Fibroblast of skin of left biceps (primary cell): ENCODE measurements at places on chromosomes 2 and 18.

GRCh38 chr18:69455125-69455524 is 54.4 kb downstream of the DOK6 start:
- no peak for DNase-seq

- DNase-seq, result peak; percentile 38
Measured at GRCh38 chr2:54704688-54705605, 18.5 kb upstream of the EML6 start.

GRCh38 chr2:191486584-191487320 is 191.2 kb upstream of the NABP1 start:
- DNase-seq, result peak; percentile 97

GRCh38 chr2:40321822-40322221 is 130.1 kb downstream of the SLC8A1 start:
- no peak for DNase-seq

GRCh38 chr18:21522530-21522929 is 78.0 kb downstream of the ESCO1 start:
- no peak for DNase-seq

GRCh38 chr2:238667639-238668038 is 180.2 kb upstream of the TWIST2 start:
- no peak for DNase-seq

- DNase-seq, result no peak
Measured at GRCh38 chr2:102001767-102002142, 10.0 kb downstream of the IL1R2 start.

DNA sequence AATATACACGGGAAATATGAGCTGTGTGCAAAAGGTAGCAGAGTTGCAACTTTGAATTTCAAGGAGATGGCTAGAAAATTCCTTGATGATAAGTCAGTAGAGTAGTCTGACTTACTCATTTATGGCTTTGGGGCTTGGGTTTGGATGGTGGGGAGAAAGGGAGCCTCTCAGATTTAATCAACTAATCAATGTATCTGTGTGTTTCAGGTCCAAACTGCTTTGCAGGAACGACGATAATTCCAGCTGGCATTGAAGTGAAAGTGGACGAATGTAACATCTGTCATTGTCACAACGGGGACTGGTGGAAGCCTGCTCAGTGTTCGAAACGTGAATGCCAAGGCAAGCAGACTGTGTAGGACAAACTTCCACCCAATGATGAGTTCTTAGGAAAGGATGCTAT is 164.6 kb downstream of the VWC2L start:
- DNase-seq, result no peak

DNA sequence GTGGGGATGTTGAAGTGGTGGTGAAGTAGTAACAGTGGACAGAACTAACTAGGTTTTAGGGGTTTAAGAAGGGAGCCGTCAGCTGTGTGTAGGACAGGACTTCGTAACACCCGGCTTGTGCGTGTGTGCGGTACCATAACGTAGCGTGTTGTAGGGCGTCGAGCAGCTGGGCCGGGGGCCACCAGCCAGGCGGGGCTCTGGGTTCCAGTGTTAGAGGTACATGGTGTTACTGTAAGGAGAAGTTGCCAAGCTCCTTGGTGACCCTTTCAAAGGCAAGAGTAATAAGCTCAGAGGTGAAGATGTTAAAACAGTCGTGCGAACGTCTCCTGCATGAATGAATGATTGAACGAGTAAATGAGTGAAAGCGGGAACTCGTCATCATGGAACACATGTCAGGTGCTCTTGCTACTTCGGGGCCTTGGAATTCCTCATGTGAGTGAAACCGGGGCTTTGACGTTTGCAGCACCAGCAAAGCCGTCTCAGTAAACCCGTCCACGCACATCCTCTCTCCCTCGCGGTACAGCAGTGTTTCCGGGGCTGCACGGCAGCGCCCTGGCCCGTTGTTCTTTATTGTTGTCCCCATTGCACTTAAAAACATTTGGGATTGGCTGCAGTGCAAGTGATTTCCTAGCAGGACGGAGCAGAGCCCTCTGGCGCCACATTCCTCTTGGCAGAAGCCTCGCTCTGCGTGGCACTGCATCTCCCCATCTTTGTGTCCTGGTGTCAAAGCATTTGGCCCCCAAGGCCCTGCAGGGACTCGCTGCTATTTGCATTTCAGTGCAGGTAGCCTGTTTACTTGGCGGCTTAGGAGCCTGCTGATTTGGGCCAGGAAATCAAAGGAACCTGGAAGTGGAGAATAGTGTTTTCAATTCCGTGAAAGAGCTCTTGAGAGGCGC is 115.0 kb downstream of the GBX2 start:
- no peak for DNase-seq

- DNase-seq, result no peak
Measured at GRCh38 chr2:157334797-157335196, 9.2 kb upstream of the ERMN start.

DNA sequence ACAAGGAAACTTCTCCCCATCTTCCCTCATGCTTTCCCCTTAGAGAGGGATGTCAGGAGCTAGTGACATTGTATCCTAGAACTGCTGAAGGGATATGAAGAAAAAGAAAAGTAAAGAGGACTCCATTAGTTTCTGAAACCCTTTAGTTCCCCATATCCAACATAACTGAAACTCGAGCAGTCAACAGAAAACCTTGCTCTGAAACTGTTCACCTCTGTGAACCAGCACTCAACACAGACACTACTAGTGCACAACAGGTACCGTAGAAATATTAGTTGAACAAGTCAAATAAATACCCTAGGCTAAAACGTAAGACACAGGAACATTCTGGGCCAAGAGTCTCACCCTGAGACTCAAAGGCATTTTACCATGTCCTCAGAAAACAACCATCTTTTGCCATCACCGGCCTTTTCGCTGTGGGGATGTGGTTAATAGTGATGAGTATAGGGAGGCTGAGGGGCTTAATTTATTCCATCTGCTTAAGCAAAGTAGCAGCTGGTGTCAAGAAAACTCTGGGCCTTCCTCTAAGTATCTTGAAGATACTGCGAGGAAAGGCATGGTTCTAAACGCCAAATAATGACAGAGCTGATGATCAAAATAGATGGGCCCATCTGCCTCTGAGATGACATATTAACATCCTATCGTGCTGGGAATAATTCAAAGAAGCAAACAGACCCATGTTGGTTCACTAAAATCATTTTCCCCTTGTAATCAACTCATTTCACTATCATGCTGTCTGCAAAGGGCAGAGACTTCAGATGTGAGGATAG is 156.8 kb downstream of the STK39 start:
- no peak for DNase-seq

- no peak for DNase-seq
Measured at GRCh38 chr18:22228976-22229375, 59.6 kb downstream of the GATA6 start.

DNA sequence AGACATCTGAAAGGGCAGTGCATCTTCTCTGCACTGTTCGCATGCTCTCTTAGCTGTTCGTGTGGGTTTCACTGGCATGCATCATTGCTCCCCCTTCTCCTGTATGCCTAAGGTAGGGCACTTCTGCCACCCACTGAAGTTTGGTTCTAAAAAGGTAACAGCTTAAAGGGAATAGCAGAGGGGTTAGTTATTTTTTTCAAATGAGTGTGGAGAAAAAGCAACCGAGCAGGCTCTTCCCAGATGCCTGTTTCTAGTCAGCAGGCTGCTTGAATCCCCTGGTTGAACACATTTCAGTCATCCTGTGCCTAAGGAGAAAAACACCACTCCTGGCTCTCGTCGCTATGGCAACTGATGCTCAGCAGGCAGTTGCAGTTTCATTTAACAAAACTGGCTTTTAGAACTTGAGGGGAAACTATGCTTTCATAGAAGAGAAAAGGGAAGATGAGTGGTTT is 69.8 kb upstream of the GALNT3 start:
- DNase-seq, result no peak

GRCh38 chr2:26612522-26613240 is 28.5 kb downstream of the CIB4 start:
- no peak for DNase-seq

DNA sequence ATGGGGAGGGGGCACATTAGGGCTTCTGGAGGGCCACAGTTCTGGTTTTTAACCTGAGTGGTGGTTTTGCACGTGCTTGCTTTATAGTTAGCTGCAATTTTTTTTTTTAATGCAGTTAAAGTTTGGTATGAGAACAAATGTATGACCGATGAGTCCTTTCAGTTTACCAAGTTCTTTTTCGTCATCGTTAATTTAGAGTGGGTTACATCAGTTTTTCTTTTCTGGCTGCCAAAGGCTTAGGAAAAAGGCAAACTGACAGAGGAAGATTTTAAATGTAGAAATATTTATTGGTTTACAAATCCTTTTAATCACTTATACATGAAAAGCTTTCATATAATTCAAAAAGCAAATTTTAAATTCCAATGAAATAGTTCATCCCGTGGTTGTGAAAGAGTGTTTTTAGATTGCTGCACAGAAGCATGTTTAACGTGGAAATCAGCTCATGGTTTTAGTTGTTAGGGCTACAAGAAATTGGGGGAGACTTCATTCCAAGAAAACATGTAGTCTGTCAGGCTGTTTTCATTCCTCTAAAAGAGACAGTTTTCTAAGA is 82.9 kb downstream of the MSH2 start:
- DNase-seq, result peak; percentile 18

DNA sequence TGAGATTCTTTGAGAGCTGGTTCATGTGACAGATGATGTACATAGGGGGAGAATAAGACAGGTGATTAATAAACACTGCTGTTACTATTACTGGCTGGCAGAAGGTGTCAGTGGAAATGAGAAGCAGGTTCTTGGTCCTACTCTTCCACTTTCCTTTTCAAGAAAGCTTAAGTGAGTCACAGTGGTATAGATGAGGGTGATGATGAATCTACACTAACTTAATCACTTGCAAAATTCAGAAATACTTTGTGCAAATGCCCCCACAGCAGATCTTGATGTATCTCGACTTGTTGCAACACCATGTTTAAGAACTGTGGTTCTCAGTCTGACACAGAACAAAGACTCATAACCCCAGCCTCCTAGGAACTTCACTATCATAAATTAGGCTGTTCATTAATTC is 35.9 kb upstream of the MGAT5 start:
- no peak for DNase-seq

DNA sequence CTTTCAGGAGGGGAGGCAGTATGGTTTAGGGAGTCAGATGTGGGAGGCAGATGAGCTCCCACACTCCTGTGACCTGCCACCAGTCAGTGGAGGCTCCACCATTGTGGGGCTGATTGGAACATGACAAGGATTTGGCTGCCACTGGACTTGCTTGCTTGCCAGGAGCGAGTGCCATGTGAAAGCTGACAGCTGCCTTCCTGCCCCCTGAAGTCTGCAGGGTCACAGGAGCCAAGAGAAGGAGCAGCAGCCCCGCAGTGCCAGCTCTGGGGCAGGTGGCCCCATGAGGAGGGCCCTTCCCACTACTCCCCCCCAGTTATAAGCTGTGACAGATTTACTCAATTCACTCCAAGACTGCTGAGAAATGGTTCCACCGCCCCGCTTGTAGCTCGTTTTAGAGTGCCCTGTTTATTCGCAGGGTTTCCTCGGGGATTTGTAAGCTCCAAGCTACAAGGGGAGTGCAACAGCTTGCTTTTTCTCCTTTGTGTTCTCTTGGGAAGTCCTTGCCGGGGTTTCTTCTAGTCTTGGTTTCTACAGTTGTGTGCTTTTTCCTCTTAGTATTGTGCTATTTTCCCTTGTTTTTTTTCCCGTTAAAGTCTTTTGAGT is 414.3 kb downstream of the MEIS1 start:
- no peak for DNase-seq

DNA sequence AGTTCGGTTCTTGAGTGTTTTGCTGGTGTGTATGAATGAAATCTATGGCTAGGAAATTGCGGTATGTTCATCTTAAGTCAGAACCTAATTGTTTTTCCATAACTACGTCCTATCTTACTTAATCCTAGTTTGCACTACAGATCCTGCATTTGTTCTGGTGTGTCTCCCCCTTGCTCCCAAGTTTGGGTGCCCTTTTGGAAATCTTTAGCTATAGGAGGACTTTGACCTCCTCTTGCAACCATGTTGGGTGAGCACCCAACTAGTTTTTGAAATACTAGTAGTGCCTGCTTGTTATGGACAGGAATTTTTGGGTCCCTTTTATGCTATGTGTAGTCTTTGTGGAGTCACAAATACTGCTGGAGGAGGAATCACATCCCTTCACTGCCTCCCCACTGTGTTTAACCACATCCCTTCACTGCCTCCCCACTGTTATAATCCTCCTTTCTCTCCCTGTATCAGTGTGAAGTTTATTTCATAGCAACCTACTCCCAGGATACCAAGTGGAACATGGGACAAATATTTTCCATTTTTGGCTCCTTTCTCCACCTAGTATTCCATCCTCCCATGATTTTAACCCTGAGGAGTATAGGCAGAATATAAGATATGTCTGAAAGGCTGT is 26.3 kb upstream of the COBLL1 start:
- DNase-seq, result no peak

DNA sequence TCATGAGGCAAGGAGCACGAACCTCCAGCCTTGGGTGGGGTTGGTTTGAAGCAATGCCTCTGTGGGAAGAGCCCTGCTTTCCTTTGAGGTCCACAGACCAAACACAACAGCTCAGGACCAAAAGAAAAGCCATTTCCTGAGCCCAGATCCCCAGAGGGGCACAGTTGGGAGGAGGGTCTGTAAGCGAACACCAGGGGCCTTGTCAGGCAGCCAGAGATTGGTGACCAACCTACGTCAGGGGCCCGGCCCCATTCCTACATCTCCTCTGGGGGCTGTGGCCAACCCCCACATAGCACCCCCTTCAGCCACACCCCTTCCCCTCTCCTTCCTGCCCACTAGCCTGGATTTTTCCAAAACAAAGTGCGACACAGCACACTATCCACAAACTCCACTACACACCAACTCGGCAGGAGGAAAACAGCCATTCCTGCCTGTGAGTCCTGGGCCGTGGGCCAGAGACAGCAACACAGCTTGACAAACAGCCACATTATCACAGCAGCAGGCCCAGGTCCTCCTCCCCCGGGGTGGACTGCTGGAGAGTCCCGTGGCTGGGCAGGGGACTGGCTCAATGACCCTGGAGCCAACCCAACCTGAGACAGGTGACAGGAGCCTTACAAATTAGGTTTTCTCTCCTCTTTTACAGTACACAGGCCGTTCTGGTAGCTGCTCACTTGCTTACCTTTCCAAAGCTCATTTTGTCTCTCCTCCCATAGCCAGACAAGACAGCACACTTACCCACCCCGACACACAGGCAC is 98.8 kb downstream of the TNS1 start:
- DNase-seq, result no peak

GRCh38 chr2:148521181-148521580 is 123.4 kb upstream of the EPC2 start:
- no peak for DNase-seq

- DNase-seq, result no peak
Measured at GRCh38 chr2:240413813-240414429, 21.5 kb upstream of the GPC1 start.

DNA sequence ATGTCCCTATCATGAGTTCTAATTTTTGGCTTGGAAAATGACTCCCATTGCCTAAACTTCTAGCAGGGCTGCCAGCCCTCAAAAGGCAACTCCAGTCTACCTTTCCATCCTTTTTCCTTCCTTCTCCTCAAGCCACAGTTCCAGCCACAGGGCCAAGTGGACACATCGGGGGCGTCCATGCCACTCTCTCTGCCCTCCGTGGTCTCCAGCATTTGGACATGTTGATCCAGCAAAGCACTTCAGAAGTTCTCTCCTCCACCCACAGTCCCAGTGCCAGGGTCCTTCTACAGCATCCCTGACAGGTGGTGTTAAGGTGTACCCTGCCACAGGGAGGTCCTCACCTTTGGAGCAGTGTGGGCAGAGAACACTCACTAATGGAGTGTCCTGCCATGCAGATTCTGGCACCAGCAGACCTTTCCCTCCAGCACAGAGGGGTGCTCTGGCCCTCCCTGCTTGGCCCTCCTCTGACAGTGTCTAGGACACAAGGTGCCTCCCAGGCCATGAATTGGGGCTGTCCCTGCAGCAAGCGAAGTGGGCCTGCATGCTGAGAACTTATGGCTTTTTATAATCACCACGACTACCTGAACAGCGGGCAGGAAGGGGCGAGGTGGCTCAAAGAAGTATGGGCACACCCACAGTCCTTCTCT is 1.6 kb upstream of the FABP1 start:
- DNase-seq, result no peak
